ENCODE measurements at places on chromosomes 3 and 15.

- DNase-seq: no peak
Measured at GRCh38 chr3:53534676-53535400, 40.4 kb downstream of the CACNA1D start.

GRCh38 chr3:160842021-160843005 lies 86.3 kb downstream of the PPM1L start:
- no peak for DNase-seq

GRCh38 chr15:37793851-37794250 lies 140.6 kb upstream of the TMCO5A start:
- DNase-seq: no peak

DNA sequence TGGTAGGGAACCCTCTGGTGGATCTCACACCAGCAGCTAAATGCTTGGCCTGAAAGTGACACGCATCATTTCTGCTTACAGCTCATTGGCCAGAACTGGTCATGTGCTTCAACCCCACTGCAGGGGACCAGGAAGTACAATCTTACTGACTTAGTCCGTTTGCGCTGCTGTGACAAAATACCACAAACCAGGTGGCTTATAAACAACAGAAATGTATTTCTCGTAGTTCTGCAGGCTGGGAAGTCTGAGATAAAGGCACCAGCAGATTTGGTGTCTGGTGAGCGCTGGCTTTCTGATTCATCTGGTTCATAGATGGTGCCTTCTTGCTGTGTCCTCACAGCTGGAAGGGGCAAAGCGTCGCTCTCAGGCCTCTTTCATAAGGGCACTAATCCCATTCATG lies 77.4 kb upstream of the SELENOK start:
- DNase-seq: no peak

GRCh38 chr3:9749296-9749644 lies 482 bp upstream of the OGG1 start:
- no peak for DNase-seq

DNA sequence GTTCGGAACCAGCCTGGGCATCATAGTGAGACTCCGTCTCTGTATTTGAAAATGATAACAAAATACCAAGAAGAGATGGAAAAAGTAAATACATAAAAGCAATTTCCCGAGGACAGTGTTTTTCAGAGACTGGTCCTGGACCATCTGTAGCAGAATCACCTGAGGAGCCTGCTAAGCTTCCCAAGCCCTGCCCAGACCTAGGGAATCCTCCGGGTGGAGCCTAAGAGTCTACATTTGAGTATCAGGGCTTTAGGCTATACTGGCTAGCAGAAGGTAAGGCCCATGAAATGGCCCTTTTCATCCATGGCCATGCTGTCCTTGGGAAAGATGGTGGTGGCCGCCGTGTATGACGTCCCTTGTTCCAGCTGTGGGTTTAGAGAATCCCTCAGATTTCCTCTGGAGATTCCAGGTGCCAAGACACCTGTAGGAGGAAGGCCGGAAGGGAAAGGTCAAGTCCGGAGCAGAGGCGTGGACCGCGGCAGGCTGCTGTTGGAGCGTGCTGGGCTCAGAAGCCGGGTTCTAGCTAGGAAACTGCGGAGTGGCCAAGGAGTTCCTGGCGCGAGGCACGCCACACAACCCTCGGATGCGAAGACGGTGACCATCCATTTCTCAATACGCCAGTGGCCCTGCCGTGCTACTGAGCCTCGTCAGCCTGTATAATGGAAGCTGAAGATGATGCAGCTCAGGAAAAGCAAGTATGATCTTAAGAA lies 50.9 kb downstream of the TMEM44 start:
- no peak for DNase-seq

DNA sequence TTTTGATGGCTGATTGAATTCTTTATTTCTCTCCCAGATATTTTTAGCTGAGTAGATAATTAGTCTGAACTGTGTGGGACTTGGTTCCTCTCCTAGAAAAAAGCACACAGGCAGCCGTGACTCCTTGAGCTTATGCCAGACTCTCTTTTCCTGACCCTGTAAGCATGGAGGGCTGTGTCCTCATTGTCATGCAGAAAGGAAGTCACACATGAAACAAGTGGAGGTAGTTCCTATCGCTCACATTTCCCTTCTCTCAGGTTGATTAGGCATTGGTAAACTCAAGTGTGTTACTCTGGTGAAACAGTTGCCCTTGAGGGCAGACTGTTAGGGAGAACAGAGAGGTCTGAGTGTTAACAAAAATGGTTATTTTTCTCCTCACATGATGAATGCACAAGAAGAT lies 6.3 kb upstream of the RTP4 start:
- DNase-seq: no peak

- DNase-seq: no peak
Measured at GRCh38 chr15:101051291-101052030, 132.3 kb downstream of the LRRK1 start.

DNA sequence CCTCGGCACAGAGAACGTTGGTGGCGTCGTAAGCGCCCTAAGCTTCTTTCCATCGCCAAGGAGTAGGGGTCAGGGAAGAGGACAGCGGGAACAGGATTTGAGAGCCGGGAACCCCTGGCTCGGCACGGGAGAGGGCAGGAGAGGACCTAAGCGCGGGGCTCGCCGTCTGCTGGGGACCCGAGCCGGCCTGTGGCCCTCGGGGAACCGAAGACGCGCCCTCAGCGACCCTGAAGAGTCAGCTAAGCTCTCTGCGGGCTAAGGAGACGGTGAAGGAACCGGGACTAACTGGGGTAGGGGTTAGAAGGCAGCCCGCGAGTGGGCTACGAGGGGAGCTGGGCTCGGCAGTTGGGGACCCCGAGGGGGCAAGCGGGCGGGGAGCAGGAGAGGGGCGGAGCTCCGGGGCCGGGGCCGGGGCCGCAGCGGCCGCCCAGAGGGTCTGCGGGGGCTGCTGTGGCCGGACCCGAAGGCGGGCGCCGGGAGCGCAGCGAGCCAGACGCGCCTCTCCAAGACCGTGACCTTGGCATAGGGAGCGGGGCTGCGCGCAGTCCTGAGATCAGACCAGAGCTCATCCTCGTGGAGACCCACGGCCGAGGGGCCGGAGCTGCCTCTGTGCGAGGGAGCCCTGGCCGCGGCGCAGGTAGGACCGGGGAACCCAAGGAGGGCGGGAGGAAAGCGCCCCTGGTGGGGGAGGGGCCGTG lies 574 bp downstream of the CASR start:
- no peak for DNase-seq

DNA sequence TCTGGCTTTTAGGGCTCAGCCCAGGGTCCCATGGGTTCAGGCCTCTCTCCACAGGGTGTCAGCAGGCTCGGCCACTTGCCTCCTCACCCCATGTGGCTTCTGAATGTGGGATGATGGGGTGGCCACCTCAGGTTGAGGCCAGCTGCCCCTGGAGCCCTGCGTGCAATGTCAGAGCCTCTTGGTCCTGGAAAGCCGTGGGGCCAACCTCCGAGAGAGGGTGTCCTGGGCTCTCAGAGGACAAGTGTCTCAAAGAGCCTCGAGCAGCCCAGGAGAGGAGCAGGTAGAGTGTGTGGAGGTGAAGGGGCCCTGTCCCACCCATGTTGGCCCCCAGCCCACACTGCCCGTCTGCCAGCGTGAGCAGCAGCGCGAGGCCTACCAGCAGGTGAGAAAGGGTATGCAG lies 86.0 kb downstream of the PLXNA1 start:
- DNase-seq: no peak

DNA sequence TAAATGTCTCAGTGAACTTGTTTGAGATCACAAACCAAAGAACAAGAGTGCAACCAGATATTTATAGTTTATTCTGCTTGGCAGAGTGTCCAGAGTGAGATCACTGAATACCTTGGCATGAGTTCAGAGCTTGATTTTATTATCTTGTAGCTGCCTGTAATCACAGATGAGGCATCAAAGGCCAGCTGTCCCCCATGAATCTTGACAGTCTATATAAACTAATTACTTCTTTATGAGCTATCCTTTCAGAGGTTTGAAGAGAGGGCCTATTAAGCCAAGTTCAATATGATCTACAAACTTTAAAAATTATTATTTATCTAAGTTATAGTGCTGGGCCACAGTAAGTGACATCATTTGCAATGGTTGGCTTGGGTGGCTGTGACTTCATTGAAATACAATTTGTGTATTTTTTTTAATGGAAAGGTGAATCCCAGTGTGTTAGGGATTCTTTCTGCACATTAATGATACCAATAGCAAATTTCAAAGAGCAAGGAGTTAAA lies 251.5 kb downstream of the CLSTN2 start:
- DNase-seq: no peak

DNA sequence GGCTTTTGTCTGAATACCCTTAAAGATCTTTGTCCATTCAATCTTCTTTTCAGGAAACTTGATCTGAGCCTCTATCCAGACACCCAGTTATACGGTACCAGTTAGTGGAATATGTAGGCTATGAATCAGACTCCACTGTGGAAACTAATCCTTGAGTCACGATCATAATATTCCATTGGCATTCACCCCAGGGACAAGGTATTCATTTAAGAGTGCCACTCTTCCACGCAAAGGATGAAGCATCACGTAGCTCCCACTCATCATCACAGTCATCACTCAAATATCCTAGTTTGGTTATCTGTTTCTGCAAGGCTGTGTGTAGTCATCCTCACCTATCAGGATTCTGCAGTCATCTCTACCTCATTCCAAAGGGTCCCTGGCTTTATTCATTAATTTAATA lies 85.6 kb downstream of the NEDD4 start:
- DNase-seq: no peak

DNA sequence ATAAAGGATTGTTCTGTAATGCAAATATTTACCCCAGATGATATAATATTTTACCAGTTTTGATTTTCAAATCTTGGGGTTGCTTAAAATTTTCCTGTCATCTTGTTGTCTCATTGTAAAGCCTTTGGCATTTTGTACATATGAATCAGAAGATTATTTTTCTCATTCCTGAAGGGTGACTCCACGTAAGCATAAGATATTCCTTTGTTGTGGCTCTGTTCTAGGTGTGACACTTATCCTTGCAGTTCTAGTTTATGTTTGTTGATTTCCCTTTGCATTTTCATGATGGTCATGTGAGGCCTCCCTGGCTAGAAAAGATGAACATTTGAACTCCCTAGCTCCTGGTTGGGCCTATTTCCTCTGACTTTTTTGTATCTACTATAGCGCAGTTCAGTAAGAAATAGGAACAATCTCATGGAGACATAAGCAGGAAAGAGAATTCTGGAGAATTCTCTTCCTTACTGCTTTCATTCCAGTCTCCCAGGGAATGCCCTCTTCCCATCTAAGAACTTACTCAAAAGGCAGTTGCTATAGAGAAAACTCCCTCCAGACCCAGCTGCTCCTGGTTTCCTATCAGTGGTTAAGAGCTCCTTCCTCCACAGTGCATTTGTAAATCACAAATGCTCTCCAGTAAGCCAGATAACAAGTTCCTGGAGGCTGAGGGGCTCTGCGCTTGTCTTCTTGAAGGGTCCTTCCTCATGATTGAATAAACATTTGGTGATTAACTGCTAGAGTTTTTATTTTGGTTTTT lies 124.7 kb downstream of the WNT5A start:
- no peak for DNase-seq

DNA sequence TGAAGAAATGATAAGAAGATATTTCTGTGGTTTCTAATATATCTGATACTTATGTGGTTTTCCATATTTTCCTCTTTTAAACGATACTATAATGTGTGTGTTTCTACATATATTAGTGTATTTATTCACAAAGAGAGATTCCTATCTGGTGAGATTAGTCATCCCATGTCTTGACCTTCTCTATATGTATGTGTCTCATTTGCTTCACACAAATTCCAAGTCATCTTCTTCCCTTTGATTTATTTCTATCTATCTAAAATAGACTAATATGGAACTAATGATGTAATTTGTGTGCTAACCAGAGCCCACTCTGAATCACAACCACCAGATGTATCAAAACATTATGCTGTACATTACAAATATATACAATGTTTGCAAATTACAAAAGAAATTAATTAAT lies 154.7 kb upstream of the KCNMB2 start:
- DNase-seq: no peak

- DNase-seq: peak; percentile 11
Measured at GRCh38 chr3:94249491-94250079, 186.7 kb downstream of the NSUN3 start.

GRCh38 chr3:118636841-118637240 lies 397.8 kb downstream of the IGSF11 start:
- DNase-seq: no peak

- DNase-seq: no peak
Measured at GRCh38 chr3:188217726-188218125, 63.8 kb downstream of the LPP start.

DNA sequence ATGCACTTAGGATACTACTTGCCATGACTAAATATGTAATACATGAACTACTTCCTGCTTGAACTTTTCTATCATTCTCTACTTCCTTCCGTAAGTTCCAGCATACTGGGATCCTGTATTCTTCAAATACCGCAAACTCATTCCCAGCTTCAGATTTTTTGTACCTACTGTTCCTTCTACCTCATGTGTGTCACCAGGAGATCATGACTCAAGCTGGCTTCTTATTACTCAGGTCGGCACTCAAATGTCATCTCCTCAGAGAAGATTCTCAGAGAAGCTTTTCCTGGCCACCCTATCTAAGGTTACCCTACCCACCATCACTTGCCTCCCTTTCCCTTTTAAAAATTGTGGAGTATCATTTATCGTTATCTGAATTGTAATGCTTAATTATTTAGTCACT lies 66.7 kb downstream of the RFX7 start:
- no peak for DNase-seq

DNA sequence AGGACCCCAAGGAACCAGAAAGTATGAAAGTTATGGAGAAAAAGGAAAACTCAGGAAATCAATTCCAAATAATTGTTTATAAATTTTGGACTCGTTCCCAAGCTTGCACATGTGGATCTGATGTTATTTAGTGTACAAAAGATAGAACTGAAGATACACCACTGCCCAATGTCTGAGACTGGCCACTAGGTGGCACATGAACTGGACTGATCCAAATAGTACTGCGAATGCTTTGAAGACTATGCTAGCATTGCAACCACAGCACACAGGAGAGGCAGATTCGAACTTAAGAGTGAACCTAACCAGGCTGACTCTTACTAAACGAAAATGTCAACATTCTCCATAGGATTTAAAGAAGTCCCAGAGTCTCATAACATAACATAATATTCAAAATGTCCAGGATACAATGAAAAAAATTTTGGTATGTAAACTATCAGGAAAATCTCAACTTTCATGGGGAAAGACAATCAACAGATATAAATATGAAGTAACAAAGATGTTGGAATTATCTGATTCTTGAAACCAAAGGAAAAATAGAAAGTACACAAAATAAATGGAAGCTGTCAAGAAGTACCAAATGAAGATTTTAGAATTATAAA lies 596.7 kb downstream of the FGF12 start:
- DNase-seq: no peak

GRCh38 chr3:53999725-54000124 lies 108.1 kb upstream of the SELENOK start:
- no peak for DNase-seq

GRCh38 chr3:12349895-12350811 lies 61.3 kb downstream of the PPARG start:
- DNase-seq: no peak
